ENCODE measurements at places on chromosomes 4 and X.

DNA sequence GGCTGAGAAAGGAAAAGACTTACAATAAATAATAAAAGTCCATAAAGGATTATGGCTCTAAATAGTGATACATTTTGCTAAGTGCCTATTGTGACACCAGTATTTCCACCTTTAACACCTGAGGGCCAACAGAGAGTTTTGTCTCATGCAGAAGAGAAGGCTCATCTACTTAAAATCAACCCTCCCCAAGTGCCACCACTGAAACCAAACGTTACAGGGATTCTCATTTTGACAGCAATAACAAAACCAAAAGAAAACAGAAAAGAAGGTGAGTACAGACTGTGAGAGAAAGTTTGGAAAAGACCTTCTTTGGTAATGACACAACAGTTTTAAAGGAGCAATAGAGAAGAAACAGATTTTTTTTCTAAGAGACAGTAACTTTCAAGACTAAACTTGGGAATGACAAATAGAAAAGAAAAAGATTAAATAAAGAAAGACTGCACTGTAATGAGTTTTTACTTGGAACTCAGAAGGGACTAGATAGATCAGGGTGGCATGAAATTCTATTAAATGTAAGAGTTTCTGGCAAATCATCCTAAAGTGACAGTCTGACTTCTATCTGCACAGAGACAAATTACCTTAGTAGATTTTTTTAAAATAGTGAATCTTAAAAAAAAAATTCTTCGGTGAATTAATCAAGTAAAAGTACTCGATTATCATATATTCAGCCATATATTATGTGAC is 109.7 kb downstream of the ZNF827 start:
- no peak for DNase-seq

- DNase-seq = no peak
These were observed 4.5 kb downstream of the HPGD start for GRCh38 chr4:174517502-174518445.

DNA sequence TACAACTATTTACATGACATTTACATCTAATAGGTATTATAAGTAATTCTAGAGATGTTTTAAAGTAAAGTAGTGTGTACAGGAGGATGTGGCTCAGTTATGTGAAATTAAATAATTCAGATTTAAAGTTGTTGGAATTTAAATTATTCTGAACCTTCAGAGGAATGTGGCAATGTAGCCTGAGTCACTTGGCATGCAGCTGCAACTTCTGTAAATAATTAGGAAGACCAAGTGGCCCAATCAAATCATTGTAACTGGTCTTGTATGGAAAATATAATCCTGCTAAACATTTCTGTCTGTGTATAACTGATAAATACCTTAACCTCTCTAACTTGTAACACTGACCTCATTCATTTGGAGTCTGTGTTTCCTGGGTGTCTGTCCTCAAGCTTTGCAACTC is 828.9 kb downstream of the GLUD2 start:
- DNase-seq = no peak

DNA sequence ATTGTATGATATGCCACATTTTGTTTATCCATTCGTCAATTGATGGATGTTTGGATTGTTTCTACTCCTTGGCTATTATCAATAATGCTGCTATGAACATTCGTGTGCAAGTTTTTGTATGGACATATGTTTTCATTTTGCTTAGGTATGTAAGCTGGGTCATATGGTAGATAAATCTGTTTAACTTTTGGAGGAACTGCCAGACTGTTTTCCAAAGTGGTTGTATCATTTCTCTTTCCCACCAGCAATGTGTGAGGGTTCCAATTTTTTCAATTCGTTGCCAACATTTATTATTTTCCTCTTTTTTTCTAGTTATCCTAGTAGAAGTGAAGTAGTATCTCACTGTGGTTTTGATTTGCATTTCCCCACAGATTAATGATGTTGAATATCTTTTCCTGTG is 71.8 kb downstream of the DIAPH2 start:
- no peak for DNase-seq

GRCh38 chr4:124757126-124757525 is 44.6 kb upstream of the ANKRD50 start:
- DNase-seq = no peak

DNA sequence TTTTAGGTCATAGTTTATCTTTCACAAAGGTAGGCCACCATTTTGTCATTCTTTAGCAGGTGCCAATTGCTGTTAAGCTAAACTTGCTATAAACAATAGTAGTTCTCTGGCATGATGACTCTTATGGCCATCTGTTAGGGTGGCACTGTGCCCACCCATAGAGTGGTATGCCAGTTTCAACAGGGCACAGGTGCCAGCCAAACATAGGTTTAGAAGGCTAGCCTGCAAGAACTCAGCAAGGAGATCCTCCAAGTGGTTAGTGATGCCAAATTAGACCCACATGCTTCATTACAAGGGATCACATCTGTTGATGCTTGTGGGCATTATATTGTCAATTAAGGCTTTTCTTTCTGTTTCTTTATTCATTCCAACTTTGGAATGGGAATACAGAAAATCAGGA is 204.5 kb downstream of the FMR1NB start:
- DNase-seq = no peak

DNA sequence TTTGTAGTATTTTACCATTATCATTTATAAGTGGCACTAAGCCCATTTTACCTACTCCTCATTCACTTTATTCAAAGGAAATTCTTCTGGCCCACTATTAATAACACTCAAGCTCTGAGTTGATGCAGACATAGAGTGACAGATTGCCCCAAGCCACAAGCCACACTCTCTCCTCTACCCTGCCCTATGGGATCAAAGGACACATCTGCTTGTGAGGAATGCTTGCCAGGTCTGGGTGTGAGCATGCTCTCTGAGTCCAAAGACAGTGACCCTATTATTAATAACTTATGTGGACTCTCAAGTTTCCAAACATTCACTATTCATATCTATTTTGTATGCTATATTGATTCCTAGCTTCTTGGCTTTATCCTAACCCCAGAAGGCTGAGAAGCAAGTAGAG is 18.5 kb downstream of the ETNPPL start:
- DNase-seq = no peak

- no peak for DNase-seq
These were observed 153.0 kb upstream of the TENM3 start for GRCh38 chr4:182090186-182090585.

- no peak for DNase-seq
These were observed 49.4 kb upstream of the RELL1 start for GRCh38 chr4:37735578-37735977.

- DNase-seq = peak; percentile 89
These were observed 1.2 kb downstream of the MAGIX start for GRCh38 chrX:49163555-49164419.

DNA sequence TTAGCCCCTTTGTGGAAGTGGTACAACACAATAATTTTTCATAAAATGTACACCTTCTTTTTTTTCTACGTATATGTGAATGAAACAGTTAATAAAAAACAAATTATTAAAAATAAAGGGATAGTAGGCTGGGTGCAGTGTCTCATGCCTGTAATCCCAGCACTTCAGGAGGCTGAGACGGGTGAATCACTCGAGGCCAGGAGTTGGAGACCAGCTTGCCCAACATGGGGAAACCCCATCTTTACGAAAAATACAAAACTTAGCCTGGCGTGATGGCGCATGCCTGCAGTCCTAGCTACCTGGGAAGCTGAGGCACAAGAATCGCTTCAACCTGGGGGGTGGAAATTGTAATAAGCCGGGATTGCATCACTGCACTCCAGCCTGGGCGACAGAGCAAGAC is 244.9 kb downstream of the RAPGEF2 start:
- DNase-seq = no peak

- no peak for DNase-seq
These were observed 252.3 kb upstream of the WDFY3 start for GRCh38 chr4:85218756-85219155.

GRCh38 chr4:83219344-83220331 is 65.0 kb downstream of the COQ2 start:
- peak; percentile 82 for DNase-seq

GRCh38 chr4:59700651-59701050 is 1499.5 kb upstream of the ADGRL3 start:
- DNase-seq = no peak

GRCh38 chr4:186342582-186342981 is 76.6 kb downstream of the F11 start:
- DNase-seq = no peak

Measured in RPMI8226 (cell line).